ENCODE measurements at places on chromosomes 13 and 19.
A peak's percentile ranks its signal among the peaks of the same experiment; 100 is the strongest.

DNA sequence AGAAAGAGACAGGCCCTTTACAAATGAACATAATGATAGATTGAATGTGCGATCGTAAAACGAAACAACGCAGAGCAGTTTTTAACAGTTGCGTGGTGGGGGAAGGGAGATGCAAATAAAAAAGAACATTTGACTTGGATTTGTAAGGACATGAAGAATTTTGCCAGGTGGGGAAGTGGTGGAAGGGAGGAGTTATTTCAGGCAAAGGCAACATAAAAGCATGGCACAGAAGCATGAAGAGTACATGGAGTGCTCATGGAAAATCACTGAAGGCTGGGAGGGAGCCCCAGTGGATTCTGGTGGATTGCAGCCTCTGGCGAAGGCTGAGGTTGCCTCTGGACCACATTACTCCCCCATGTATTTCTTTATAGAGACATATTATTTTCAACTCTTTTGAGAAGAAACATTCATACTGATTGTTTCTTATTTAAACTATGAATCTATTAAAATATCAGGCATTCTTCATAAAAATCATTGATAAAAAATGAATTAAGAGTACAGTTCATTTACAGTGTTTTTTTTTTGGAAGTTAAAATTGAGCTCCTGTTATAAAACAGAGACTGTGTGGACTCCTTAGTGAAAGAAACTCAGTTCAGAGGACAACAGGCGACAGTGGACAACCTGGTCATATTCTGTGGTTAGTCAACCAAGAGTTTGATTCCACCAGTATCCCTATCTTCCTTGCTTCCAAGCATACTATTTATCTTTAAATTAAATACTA is 57.5 kb downstream of the STARD13 start:
- DNase-seq, result no peak

DNA sequence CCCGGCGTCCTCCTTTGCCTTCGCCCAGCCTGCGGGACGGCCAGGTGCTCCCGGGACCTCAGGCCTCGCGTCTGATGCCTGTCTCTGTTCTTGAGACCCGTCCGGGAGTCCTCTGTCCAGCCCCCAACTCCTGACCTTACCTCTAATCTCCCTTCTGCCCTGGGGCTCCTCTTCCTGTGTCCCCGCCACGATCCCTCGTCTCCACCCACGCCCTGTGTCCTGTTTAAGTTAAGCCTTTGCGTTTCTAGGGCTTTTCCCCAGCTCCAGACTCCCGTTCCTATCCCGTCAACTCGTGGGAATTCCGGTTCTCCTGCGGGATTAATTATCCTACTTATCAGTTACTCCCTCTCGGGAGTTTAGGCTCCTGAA is 686 bp downstream of the LENG8 start:
- no peak for DNase-seq

DNA sequence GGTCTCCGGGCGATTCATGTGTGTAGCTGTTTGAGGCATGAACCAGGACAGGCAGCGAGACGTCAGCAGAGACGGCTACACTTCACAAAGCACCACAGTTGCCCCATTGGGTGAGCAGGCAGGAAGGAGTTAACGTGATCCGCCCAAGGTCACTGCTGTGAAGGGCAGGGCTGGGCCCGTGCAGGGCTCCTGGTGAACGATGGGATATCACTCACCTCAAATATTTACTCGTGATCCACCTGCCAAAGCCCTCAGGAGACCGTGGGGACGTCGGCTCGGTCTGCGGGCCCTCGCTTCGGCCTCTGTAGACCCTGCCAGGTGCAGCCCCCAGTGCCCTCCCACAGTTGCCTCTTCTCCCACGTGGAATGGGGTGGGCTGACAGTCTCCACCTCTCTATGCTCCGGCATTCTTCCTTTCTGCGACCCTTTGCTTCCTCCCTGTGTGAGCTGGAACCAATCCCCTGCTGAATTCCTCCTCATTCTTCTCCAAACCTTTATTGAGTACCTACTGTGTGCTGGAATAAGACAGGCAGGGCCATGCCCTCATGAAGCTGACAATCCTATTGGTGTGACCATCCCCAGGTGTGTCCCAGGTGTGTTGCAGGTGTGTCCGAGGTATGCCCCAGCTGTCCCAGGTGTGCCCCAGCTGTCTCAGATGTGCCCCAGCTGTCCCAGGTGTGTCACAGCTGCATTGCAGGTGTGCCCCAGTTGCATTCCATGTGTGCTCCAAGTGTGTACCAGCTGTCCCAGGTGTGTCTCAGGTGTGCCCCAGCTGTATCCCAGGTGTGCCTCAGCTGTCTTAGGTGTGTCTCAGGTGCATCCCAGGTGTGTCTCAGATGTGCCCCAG is 2.0 kb upstream of the GRK1 start:
- DNase-seq, result no peak

GRCh38 chr19:46270521-46271256 is 26.2 kb upstream of the HIF3A start:
- no peak for DNase-seq

DNA sequence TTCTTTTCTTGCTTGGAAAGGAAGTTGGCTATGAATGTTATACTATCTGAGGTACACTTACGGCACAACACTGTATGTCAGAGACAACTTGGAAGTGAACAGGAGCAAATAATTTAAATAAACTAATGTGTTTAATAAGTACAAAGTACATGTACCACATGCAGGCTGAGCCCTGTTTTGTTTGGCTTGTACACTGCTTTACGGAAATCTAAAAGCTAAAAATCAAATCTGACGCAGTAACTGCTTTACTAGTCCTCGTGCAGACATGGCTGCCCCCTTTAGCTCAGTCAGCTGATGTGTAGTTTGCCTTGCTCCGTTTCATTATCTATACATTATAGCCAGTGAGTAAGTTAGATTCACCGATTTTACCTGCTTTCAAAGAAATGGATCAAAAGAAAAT is 36.5 kb downstream of the TDRD3 start:
- no peak for DNase-seq

DNA sequence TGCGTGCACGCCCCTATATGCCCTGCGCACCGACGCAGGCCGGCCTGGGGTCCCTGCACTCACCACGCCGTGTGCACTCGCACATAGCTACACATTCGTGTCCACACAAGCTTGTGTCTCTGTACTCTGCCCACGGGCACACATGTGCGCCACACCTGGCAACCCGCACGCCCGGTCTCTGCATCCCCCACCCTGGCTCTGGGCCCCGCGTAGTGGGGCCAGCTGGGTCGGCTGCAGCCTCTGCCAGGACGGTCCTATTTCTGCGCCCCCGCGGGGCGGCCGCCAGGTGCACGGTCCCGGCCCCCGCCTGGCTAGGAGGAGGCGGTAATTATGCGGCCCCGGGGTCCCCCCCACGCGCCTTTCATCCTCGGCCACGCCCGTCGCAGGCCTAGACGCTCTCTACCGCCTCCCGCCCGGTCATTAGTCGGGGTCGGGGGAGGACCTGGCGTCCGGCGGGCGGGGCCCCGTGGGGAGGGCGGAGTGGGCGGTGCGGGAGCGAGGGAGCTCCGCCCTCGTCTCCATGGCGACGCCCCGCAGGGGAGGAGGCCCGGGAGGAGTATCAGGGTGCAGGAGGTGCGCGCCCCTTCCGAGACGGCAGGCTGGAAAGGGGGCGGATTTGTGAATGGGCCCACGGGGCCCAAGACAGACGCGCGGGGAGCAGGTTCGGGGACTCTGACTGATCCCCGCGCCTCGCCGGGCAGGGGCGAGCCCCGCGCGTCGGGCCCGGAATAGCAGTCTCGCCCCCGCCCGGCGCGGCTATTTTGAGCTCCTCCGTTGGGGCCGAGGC is 2.8 kb upstream of the CIRBP start:
- peak; percentile 82 for DNase-seq

GRCh38 chr13:112970552-112971287 is 1.7 kb downstream of the MCF2L start:
- no peak for DNase-seq

GRCh38 chr13:68369739-68370138 is 1139.6 kb upstream of the PCDH9 start:
- DNase-seq, result no peak

GRCh38 chr13:113192902-113193301 is 15.6 kb downstream of the PCID2 start:
- peak; percentile 61 for DNase-seq

DNA sequence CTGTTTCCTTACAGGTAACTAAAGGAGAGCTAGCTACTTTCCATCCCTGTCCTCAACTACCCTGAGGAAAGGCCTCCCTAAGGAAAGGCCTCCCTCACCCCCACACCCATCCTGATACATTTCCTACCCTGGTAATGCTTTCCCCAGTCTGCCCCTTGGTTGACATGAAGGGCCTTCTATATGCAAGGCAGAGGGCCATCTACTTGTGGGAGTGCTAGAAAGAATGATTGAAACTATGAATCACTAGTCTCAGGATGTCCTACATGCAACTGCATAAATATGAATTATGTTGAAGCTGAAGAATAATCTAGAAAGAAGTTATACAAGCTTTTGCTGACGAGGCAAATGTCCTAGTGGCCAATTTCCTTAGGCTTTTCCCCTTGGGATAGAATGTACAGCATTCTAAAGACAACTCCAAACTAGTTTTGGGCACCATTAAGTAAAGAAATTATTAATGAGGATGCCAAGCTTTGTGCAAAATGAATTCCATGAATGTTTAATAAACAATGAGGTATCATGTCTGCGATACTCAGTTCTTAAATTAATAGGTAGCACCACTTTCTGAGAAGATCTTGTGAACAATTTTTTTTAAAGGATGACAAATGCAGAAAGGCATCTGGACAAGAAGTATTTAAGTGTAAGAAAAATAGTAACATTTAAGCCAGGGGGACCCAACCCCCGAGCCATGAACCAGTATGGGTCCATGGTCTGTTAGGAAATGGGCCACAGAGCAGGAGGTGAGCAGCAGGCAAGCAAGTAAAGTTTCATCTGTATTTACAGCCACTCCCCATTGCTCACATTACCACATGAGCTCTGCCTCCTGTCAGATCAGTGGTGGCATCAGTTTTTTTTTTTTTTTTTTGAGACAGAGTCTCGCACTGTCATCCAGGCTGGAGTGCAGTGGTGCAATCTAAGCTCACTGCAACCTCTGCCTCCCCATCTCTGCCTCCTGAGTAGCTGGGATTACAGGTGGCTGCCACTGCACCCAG is 223.0 kb downstream of the LHFPL6 start:
- peak; percentile 24 for DNase-seq

DNA sequence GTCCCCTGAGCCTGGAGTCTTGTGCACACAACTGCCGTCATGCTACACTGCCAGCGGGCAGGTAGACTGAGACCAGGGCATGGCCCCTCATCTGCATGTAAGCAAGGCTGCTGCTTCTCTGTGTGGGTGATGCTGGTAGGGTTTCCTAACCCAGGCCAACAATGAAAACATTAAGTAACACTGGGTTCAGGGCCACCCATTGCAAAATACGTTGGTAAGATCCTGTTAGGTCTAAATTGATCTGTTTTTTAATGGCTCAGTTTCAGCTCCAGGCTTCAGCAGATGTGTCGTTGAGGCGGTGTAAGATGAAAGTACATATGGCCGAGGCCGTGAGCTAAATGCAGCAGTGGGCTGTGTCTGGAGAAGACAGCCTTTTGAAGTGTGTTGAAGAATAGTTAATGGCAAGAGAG is 383.4 kb downstream of the IRS2 start:
- no peak for DNase-seq

- DNase-seq, result no peak
Observed at GRCh38 chr19:30228835-30229524, 143.2 kb upstream of the ZNF536 start.

DNA sequence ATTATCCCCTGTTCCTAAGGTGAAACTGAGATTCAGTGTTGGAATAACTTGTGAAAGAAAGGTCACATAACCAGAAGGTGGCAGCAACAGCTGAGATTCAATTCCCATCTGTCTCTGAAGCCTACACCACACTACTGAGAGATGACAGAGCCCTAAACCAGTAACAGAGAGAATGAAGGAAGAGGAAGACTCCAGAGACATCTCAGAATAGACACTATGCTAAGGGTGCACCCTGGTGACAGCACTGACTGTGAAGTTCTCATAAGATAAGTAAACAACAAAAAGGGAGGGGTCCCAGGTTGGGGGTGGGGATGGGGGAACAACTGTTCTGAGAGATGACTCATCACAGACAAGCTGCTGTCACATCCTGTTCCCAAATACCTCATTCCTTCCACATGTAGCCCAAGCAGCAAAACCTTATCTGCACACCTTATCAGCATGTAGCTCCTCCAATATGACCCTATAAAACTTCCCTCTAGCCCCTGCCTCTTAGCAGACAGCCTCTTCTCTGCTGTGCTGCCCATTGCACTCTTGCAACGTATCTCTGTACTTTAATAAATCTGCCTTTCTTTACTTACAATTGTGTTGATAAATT is 46.5 kb downstream of the UTP14C start:
- peak; percentile 15 for DNase-seq

DNA sequence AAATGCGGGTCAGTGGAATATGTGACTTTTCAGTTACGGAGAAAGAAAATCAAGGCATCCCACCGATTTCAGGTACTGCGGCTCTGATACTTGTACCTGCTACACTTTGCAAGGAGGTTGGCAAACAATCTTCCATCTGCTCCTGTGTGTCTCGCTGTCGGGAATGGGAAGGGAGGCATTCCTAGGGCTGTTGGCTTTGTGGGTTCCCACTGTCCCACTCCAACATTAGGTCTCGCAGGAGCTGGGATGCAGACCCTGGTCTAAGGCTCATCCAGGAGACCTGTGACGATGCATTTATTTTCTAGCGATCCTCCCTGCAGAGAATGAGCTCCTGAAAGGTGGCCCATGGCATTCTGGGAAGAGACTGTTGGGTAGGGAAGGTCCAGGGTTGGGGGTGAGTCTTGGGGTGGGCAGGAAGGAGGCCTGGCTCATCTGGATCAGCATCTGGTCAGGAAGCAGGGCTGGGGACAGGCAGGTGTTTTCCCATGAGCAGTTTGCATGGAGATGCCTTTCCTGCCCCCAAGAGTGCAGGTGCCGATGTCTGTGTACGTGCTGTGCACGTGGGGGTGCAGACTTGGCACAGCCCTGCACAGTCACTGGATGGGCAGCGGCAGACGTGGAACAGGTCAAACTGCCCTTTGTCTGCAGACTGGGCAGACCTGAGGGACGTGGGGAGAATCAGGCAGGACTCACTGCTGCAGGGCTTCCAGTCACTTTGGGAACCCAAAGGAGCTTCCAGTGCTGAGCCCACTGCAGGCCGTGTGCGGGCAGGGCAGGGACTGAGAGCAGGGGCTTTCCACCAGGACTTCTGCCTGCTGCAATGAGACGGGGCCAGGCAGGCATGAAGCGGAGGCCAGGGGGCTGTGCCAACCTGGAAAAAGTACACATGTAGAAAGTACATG is 152.4 kb downstream of the TEX29 start:
- no peak for DNase-seq

GRCh38 chr19:17496337-17496997 is 15.0 kb upstream of the PGLS start:
- DNase-seq, result peak; percentile 66

GRCh38 chr19:39497996-39498797 is 550 bp upstream of the DLL3 start:
- DNase-seq, result peak; percentile 15

GRCh38 chr19:11164879-11165406 is 9.4 kb upstream of the SPC24 start:
- peak; percentile 87 for DNase-seq

GRCh38 chr19:784541-784940 is 12.7 kb upstream of the PTBP1 start:
- no peak for DNase-seq
